ENCODE measurements at places on chromosomes 1 and 21.

DNA sequence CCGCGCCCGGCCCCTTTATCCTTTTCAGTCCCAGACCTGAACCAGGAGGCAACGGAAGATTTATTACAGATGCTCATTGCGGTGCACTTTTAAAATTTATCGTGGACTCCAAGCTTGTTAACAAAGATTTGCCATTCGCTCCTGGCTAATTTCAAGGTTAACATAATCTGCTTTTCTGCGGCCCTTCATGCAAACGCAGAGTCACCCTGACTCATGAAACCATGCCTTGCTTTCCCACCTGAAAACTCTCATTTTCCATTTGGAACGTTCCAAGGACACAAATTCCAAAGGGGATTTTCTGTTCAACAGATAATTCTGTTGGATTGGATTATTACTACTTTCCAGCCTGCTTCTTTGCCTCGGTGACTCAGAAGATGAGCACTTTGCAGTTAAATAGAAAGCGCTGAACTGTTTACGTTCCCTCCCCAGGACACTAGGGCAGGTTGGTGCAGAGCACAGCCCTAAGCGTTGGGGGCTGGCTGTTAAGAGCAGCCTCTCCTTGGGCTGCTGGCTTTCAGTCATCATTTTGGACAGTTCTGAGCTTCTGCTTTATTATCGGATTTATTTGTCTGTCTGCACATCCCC is 51.1 kb downstream of the CD247 start:
- no peak for DNase-seq

GRCh38 chr1:187504779-187505178 is 676.0 kb downstream of the PLA2G4A start:
- DNase-seq, result no peak

- no peak for DNase-seq
Observed at GRCh38 chr1:37265156-37265555, 209.2 kb upstream of the ZC3H12A start.

- DNase-seq, result no peak
Observed at GRCh38 chr1:85824066-85824840, 116.0 kb upstream of the ZNHIT6 start.

- no peak for DNase-seq
Observed at GRCh38 chr1:200373811-200374231, 36.0 kb downstream of the ZNF281 start.
